GM04503 (cell line): ENCODE measurements at places on chromosomes 1 and 21.

GRCh38 chr1:153734396-153735089 lies 6.7 kb downstream of the INTS3 start:
- no peak for DNase-seq

DNA sequence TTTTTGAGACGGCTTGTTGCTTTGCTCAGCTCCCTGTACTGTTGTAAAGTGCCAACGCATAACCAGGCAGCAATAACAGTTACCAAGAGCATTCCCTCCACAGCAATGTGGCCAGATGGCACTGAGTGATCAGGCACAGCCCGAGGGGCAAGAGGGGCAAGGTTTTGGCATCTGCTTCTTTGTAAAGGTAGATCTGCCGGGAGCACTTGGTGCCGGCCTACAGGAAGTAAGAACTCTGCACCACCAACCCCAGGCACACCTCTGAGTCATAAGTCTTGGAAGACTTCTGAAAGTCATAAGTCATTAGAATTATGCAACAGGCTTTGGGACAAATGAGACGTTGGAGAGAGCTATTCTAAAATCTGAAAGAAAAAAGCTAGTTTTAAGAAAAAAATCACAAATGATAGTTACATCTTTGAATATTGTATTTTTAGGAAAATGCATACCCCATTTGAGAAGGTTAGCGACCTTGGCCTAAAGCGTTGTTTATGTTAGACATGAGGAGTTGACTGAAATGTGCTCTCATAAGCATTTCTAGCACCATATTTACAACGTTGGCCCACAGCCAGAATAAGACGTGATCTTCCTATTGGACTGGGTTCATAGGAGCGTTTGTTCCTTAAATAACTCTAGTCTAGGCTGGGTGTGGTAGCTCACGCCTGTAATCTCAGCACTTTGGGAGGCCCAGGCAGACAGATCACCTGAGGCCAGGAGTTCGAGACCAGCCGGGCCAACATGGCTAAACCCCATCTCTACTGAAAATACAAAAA lies 37.7 kb upstream of the MAP10 start:
- peak; percentile 77 for DNase-seq

DNA sequence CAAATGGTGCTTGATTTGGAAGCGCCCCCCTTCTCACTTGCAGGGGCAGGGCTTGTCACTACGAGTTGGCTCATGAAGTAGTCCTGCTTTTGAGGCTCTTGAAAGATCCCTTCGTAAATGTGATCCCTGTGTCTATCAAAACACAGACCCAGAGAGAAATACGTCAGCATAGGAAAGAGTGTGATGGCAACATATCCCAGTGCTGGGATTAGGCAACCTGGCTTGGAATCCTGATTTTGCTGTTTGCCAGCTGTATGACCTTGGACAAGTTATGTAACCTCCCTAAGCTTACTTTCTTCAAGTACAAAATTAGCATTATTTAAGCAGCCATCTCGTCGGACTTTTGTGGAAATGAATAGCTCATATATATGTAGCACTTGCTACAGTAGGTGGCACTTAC lies 228.4 kb downstream of the ATG4C start:
- no peak for DNase-seq

DNA sequence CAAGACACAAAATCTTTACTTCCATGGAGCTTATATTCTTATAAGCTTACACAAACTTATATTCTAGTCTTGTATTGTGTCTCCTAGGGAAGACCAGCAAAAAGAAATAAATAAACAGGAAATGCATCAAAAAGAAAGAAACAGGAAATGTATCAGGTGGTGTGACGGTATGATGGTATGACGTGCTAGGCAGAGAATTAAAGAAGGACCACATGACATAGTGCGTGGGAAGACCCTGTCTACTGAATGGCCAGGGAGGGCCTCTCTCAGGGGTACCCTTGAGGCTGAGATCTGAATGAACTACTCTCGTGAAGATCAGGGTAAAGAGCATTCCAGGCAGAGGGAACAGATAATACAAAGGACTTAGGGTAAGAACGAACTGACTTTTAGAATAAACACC lies 15.6 kb upstream of the WDR26 start:
- DNase-seq, result no peak

- no peak for DNase-seq
Measured at GRCh38 chr21:35984654-35985361, 75.5 kb downstream of the SETD4 start.

DNA sequence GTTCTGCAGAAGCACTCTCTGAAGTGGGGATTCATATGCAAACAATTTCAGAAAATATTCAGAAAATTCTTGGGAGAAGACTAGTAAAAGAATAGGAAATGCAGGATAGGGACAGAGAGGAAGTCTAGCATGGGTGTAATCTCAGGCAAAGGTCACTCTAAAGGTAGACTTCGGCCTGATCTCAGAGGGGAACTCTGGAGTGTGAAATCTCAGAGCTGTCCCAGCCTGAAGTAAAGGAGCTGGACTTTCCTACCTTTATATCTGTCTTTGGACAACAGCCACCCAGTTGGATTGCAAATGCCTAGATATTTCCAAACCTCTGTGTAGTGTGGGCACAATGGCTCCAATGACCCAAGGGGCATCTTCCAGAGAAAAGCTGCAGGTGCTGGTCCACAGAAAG lies 379.8 kb downstream of the GPATCH2 start:
- DNase-seq, result no peak

DNA sequence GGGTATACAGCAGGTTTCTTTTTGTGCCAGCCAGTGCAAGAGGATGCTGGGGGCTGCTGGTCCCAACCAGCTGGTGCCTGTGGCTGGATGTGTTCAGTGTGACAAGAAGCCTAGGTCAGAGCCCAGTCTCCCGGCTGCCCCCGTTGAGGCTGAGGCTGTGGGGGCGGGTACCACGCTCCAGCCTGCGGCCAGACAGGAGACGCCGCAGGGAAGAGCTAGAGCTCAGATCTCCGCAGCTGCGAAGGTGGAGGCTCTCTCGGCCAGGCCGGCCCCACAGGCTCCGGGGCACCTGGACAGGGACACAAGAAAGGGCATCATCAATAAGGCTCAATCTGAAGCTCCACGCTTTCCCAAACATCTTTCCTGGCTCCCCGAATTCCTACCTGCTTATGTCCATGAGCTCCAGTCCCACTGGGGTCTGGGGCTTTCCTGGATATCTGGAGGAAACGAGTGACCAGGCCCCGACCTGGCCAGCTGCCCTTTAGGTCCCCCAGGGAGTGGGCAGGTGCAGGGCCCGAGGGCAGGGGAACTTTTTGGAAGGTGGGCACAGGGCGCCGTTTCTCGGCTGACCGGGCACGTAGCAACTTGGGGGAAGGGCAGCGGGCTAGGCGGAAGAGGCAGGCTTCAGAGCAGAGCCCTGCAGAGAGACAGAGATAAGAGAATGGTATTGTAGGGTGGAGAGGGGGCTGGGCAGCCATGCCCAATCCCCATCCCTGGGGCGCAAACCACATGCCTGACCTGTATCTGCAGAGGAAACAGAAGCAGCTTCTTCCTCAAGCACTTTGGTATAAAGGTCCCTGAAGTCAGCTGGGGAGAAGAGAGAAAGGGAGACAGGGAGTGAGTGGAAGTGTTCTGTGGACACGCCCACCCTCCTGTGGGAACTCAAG lies 7.4 kb downstream of the ENTREP3 start:
- no peak for DNase-seq

- DNase-seq, result no peak
Measured at GRCh38 chr1:15201221-15201620, 45.8 kb upstream of the FHAD1 start.

DNA sequence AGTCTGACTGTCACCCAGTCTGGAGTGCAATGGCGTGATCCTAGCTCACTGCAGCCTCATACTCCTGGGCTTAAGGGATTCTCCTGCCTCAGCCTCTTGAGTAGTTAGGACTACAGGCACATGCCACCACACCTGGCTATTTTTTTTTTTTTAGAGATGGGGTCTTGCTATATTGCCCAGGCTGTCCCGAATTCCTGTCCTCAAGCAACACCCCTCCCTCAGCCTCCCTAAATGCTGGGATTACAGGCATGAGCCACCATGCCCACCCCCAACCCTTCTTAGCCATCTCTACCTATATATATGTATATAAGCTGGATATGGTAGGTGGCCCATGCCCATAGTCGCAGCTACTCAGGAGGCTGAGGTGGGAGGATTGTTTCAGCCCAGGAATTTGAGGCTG lies 13.4 kb upstream of the SLC25A44 start:
- no peak for DNase-seq

DNA sequence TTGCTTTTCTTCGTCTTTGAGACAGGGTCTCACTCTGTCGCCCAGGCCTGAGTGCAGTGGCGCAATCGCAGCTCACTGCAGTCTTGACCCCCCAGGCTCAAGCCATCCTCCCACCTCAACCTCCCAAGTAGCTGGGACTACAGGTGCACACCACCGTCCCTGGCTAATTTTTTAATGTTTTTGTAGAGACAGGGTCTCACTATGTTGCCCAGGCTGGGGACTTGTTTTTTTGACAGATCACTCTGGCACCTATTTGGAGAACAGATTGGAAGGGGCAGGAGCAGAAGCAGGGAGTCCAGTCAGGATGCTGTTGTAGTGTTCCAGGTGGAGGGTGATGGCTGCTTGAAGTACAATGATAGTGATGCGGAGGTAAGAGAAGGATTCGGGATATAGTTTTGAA lies 12.7 kb upstream of the KDM4A start:
- DNase-seq, result no peak

DNA sequence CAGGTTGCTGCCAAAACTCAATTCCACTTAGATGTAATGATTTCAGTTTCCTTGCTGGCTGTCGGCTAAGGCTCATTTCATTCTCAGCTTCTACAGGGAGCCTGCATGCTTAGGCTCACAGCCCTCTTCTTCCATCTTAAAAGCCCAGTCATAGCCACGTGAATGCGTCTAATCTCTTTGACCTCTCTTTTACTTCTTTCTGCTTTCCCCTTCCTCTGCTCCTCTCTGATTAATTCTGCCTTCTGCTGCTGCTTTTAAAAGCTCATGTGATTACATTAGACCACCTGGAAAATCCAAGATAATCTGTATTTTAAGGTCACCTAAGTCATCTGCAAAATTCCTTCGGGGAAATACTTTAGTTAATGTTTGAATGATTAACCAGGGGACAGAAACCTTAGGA lies 812.8 kb upstream of the BRINP3 start:
- no peak for DNase-seq

- DNase-seq, result no peak
Measured at GRCh38 chr1:107963601-107964335, 1.2 kb downstream of the VAV3 start.

- no peak for DNase-seq
Measured at GRCh38 chr1:41629141-41629540, 144.7 kb upstream of the EDN2 start.

DNA sequence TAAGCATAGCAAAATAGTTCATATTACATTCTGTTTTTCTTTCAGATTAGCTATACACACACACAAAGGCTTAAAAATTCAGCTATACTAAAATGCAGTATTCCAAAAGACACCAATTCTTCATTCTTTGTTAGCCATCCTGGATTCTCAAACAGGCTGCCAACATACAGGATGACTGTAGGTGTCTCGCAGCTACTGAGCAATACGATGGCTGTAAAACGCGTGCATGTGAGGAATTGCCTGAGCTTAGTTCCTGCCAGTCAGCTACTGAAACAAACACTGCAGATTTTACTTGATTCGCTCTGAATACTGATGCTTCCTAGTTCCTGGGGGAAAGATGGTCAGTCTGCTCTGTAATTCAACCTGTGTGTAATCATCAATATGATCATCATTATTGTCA lies 24.7 kb upstream of the HMGN1 start:
- no peak for DNase-seq

DNA sequence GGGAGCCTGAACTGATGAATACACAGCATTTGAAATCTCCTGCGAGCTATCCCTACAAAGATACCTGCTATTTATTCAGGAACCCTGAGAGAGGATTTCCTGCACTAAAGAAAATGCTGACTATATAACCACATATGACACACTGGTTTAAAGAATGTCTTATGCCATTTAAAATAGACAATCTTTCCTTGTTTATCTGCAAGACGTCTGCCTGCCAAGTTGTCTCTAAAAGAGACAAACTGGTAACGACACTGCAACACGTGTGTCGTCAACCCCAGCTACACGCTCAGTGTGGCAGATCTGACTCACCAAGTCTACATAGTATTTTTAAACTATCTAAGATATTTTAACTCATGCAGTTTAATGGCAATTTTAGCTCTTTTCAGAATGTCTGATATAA lies 42.7 kb downstream of the APP start:
- DNase-seq, result no peak

DNA sequence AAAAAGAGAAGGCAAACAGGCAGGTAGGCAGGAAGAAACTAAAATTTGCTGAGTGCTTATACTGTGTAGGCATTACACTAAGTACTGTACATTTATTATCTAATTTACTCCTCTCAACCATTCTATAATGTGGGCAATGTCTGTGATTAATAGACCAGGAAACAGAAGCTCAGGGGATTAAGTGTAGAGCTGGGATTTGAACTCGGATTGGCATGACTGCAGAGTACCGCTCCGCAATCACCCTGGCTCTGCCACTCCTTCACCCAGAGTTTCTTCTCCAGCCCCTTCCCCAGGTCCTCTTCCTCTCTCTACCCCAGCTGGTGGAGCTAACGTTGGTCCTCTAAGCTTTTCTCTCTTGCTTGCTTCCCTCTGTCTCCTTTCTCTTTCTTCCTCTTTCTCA lies 11.5 kb upstream of the S100A2 start:
- no peak for DNase-seq

DNA sequence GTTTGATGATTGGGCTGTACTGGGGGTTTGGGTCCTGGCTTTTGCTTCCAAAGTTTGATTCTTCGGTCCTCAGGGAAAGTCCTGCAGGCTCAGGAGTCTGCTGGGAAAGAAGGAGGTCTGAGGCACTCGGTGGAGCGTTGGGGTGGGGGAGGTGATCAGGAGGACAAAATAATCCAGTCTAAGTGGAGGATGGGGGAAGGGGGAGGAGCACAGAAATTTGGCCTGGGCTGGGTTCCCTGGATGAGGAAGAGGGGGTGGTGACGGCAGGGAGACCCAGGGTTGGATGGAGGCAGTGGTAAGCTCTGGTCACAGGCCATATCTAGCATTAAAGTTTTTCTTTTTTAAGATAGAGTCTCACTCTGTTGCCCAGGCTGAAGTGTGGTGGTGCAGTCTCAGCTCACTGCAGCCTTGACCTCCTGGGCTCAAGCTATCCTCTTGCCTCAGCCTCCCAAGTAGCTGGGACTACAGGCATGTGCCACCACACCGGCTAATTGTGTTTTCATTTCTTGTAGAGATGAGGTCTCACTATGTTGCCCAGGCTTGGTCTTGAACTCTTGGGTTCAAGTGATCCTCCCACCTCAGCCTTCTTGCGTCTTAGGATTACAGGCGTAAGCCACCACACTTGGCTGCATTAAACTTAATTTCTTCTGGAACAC lies 6.8 kb downstream of the SH2D2A start:
- no peak for DNase-seq

- DNase-seq, result no peak
Measured at GRCh38 chr1:51569284-51570062, 47.4 kb upstream of the OSBPL9 start.

- DNase-seq, result no peak
Measured at GRCh38 chr1:203028784-203029553, 2.7 kb downstream of the PPFIA4 start.

- no peak for DNase-seq
Measured at GRCh38 chr1:77228836-77229235, 9.6 kb upstream of the PIGK start.

- no peak for DNase-seq
Measured at GRCh38 chr1:207917080-207917479, 6.2 kb upstream of the CD34 start.
